ENCODE measurements at places on chromosomes 2 and 18.

DNA sequence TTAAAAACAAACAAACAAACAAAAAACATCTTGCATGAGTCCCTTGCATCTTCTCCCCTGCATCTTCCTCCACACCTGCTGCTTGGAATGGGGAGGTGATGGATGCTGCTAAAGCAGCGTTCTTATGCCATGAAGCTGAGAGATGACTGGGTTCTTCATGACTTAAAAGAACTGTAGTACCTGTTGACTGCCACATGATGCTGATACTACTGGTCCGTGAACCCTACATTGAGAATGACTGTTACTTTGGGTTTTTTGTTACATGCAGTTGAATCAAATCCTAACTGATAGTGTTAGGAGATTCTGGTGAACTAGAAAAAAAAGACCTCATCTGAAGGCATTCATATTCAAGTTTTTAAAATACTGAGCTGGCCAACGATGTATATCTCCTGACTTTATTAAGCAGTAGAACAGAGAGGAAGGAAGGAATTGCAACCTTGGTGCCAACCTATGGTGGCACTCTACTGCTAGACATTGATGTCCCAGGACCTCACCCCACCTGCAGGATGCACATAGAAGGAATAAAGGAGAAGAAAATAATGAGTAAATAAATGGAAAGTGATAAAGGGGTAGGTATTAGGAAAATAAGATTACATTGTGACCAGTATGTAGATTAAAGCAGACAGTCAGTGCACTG, 63.2 kb upstream of the SPAG16 start:
- DNase-seq, result no peak

DNA sequence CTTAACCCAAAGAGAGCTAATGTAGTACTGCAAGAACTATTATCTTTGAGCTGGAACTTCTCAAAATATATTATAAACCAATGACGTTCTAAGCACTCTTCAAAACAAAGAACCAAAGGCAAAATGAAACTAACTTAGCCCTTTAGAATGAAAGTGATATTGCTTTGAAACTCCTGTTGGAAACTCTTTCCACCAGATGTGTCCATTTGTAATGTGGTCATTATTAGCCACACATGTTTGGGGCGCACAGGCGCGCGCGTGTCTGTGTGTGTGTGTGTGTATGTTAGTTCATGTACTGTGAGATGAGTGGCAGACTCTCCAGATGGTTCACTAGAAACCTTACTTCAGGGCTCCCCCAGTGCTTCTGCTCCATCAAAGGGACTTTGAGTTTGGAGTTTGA, 323.4 kb downstream of the BCL11A start:
- peak; percentile 7 for DNase-seq

GRCh38 chr2:11129598-11130449, 25.4 kb upstream of the SLC66A3 start:
- no peak for DNase-seq

DNA sequence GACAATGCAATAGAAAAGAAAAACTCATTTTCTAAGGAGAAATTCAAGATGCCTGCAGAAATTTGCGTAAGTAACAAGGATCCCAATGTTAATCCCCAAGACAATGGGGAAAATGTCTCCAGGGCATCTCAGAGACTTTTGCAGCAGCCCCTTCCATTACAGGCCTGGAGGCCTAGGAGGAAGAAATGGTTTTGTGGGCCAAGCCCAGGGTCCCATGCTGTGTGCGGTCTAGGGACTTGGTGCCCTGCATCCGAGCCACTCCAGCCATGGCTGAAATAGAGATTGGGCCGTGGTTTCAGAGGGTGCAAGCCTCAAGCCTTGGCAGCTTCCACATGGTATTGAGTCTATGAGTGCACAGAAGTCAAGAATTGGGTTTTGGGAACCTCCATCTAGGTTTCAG, 103.9 kb upstream of the ACVR1 start:
- no peak for DNase-seq

DNA sequence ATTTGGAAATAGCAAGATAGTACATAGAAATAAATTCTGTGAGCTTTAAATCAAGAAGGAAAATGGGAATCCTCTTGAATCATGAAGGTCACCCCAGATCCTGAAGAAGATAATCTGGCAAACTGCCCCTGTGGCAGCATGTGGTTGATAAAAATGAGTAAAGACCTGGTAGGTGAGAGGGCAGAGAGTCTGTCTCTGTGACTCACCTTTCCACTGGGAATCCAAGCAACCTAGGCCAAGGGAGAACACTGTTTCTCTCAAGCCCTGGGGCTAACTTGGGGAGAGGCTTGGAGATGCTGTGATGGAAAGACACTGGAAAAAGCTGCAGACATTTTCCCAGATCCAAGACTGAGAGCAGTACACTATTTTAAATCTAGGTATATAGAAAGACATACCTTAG, 185.8 kb upstream of the CNTNAP5 start:
- DNase-seq, result no peak

- no peak for DNase-seq
Measured at GRCh38 chr2:102803897-102804217, 42.0 kb downstream of the TMEM182 start.

- no peak for DNase-seq
Measured at GRCh38 chr2:106701203-106702022, 184.6 kb downstream of the ST6GAL2 start.

- DNase-seq, result peak; percentile 50
Measured at GRCh38 chr18:58768293-58768974, 96.2 kb upstream of the ZNF532 start.

GRCh38 chr2:200483729-200484198, 26.1 kb downstream of the KCTD18 start:
- DNase-seq, result no peak

- DNase-seq, result no peak
Measured at GRCh38 chr2:126908721-126909177, 10.1 kb downstream of the TEX51 start.

DNA sequence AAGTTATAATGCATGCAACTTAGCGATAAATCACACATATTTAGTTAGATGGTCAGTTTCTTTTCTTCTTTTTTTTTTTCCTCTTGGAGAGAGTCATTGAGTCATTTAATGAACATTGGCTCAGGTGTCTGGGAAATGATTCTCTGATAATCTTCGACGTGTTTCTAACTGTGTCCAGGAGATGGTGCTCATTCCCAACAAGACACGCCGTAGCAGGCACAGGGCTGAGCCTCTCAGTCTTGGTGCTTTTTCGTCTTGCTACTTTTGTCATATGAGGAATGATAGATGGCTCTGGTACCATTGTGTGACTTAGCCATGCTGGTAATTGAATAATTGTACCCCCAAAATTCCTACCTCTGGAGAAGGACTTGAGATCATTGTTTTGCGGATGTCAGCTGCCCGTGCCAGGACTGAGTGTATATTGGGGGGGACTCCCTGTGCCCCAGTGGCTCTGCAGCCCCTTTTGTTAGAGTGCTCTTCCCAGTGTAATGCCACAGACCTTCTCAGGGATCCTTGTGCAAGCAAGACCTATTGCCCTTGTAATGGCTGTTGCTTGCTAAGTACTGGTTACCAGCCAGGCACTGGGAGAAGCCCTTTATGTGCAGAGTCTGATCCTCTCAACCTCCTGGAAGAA, 107.6 kb upstream of the CYRIA start:
- peak; percentile 53 for DNase-seq

DNA sequence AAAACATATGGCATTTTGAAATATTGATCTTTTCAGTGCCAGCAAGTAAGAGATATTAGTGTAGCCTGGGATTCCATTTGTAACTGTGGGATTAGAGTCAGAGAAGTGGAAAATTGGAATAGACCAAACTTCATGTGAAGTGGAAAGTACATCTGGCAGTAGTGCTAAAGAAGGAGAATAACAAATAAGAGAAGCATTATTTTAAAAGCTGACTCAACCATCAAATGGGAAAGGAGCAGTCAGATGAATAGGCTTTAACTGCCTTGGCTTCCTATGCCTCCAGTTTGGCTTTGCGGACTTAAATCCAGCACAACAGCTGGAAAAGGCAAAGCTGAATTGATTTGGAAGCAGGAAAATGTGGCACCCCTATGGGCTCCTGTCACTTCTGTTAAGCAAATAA, 623.1 kb downstream of the TSN start:
- no peak for DNase-seq

DNA sequence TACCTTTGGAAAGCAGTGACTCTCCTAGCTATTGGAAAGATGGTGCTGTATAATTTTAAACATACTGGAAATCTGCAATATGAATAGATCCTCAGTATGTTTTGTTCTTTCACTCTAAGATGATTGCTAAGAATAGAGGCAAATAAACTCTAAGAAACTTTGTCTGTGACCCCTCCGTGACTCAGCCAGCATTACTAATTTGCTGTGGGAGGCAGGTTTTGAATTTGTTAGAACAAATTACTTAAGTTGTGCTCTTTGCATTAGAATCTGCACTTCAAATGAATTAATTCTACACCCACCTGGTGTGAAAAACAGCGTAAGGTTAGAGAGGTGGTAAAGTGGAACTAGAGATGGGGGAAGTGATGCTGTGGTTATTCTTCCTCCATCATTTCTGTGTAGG, 142.2 kb downstream of the RAPGEF4 start:
- DNase-seq, result no peak

DNA sequence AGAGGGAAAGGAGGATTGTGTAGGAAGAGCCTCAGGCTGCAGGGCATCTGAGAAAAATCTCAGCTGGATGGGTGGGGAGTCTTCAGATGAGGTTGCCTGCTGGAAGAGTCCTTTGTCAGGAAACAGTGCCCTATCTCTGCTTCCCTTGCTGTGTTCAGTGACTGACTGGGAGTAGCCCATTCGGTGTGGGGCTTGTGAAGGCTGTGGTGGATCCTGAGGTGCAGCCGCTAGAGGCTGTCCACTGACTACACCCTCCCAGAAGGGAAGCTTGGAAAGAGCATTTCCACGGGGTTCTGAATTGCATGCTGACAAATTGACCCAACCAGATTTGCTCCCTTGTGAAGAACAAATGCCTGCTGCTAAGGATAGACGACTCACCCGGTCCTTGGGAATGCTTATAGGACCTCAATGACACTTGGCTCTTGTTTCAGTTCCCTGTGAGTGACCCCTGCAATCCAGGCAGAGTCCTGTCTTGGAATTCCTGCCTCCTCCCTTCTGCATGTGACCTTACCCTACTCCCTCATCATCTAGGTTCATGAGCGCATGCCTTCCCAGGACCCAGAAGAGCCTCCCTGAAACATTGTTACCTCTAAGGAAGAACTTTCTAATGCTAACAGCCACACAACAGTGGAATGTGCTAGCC, 109.7 kb upstream of the FAM136A start:
- DNase-seq, result no peak

DNA sequence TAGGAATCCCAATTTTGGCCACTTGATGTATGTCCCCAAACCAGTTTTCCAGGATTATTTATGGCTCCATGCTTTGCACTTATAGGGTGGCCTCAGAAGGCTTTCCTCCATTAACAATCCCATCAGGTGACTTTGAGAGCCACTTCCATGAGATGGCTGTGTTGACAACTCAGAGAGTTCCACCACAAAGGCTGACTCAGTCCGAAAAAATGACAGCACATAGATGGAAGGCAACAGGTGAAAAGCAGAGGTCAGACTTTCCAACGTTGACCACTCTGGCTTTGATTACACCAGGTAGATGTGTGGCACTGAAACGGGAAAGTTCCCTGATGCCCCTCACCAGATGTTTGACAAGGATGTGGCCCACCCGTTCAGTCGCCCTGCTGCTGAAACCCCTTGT, 431.4 kb upstream of the TNP1 start:
- no peak for DNase-seq

DNA sequence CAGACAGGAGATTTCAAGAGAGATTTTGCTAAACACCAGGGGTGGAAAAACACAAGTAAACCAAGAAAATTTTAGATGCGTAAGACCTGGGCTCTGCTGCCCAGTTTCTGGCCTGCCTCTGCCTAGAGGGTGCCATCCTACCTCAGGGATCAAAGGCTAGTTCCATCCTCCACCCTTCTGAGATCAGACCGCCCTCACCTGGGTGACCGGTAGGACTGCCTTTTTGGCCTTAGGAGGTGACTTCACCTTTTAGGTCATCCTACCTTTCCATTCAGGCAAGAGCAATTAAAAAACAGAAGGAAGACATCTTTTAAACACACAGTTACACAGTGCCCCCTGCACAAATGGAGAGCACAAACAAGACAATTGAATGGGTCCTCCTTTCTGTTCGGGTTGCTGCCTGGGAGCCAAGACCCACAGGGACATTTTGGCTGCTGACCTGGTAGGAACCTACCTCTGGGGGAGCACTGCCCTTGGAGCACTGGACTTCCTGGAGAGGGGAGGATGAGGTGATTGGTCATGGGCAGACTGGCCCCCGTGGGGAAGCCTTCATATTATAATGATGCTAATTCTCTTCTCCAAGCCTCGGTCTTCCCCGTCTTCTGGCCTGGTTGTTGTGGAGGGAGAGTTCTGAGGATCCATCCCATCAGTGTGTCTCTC, 3.1 kb downstream of the PSD4 start:
- no peak for DNase-seq

GRCh38 chr18:67456711-67457110, 59.8 kb downstream of the DSEL start:
- DNase-seq, result no peak

DNA sequence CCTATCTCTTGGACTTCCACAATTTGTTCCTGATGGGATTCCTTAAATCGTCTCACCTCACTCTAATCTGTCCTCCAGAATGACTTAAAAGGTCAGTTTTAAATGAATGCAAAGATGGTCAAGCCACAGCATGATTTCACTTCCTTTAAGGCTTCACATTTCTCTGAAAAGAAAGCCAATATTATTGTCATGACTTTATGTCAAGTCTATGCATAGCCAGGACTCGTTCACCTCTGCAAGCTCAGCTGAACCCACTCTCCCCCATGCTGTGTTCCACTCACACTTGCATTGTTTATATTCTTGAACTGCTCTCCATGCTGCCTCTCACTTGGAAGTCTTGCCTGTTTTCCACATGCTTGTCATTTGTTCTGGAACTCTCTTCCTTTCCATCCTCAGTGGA, 298.4 kb upstream of the MMADHC start:
- DNase-seq, result no peak

GRCh38 chr2:192749611-192750200, 555.0 kb upstream of the TMEFF2 start:
- DNase-seq, result peak; percentile 10

DNA sequence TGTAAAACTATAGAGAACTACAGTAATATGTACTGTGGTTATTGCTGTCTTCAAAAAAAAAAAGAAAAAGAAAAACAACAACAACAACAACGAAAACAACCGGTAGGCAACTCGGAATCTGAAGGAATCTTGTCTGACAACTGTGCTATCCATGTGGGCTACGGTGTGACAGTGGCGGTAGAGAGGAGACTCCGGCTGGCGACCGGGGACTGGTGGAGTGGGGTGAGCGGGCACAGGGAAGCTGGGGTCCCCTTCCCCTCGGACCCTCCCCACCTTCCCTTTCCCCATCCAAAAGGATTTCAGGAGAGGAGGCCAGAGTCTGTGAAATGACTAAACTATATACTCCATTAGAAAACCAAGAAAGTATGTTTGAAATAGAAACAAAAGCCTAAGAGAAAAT, 22.9 kb downstream of the IGFBP5 start:
- DNase-seq, result no peak

DNA sequence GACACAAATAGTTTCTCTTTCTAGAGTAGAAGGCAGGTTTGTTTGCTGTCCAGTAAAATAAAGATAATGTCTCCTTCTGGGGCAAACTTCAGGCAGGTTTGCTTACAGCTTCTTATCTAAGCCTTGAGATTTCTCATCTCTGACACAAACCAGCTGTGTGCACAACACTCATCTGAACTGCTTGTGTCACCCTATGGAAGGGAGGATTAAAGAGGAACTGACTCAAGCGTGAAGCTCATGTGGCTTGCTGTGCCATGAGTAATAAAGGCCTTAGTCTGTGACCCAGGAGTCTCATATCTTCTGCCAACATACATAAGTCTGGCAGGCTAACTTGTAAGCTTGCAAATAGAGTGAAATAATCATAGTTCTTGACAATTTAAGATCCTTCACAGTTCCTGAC, 24.2 kb upstream of the CPO start:
- peak; percentile 80 for DNase-seq
